ENCODE measurements at places on chromosomes 4 and X. TPM values are rescaled to one million over a fixed set of nuclear protein-coding genes. Genes with fewer than 3 reads are reported as not detected.

DNA sequence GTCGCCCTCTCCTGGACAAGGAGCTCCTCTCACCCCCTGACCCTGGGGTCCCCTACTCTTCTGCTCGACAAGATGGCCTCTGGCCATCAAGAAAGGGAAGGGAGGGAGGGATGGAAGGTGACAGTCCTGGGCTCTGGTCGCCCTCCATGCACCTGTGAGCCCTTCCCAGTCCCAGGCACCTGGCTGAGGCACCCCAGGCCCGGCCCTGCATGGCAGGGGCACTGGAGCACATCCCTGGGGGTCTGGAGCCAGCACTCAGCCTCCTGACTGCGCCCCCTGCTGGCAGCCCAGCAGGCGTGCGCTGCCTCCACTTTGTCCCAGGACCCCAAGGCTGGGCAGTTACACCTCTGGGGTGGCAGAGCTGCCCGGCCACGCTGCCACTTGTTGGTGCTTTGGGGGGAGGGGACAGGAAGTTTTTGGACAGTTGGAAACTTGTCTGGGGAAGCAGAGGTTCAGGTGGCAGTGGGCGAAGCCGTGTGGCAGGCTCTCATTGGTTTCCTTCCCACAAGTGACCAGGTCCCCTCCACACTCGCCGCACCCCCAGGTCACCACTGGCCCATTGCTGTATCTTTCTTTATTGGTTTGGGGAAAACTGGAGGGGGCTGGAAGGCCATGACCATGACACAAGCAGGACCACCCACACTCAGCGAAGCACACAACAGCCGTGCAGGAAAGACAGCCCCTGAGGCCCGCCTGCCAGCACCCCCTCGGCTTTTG is 4.3 kb downstream of the PNCK start:
- DNase-seq: peak; percentile 49

- peak; percentile 11 for DNase-seq
Measured at GRCh38 chrX:39244147-39244546, 442.9 kb downstream of the MID1IP1 start.

DNA sequence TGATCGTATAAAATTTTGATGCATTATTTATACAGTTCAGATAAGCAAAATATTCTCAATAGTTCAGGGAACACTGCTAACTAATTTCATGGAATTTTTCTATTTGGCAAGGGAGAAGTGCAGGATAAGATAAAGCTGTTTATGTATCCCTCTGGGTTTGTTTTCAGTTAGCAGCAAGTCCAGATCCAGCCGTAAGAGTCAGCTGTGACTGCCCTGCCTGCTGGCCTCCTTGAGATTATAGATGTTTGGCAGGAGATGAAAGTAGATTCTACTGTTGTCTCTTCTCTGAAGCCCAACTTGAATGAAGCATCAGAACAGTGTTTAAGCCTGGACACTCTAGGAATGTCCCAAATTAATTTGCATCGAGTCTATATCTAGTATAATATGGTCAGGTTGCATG is 29.5 kb downstream of the ANTXR2 start:
- DNase-seq: peak; percentile 49

ADAM29 gene
- total RNA-seq: not detected

DNA sequence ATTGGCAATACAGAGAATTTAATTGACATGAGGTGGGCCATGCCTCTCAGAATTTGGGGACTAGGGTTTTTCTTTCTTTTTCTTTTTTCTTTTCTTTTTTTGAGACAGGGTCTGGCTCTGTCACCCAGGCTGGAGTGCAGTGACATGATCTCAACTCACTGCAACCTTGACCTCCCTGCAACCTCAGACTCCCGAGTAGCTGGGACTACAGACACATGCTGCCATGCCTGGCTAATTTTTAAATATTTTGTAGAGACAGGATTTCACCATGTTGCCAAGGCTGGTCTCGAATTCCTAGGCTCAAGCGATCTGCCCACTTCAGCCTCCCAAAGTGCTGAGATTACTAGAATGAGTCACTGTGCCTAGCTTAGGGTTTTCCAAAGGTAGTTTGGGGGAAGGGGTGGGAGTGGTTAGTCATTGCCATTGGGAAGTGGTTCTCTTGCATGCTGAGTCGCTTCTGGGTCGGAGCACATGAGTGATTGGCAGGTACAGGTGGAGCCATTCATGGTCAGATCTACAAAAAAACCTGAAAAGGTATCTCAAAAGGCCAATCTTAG is 54.5 kb downstream of the MID2 start:
- DNase-seq: no peak

GDI1 gene
- 71.1 TPM for total RNA-seq

GRCh38 chrX:150513544-150513943 is 54.9 kb upstream of the MTM1 start:
- DNase-seq: no peak

GRCh38 chr4:87679449-87680169 is 29.5 kb downstream of the DMP1 start:
- DNase-seq: no peak

GPR34 gene
- total RNA-seq: 0.45 TPM

DNA sequence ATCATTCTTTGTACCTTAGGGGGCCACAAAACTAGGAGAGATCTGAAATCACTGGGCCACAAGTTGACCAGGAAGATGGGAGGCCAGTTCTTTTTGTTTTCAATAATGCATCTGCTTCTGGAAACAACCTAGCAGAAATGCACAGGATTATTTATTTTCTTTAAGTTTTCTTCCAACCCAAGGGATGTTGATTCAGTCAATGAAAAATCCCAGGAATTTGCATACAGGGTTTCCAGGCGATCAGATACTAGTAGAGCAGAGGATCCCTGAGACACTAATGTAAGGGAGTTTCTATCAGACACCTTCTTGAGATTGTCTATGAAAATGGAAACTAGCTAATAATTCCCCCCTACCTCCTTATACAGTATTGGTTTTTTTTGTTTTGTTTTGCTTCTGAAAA is 7.4 kb downstream of the ATOH1 start:
- no peak for DNase-seq
